Stromal cell of bone marrow (primary cell): ENCODE measurements at places on chromosomes 3 and 15.

DNA sequence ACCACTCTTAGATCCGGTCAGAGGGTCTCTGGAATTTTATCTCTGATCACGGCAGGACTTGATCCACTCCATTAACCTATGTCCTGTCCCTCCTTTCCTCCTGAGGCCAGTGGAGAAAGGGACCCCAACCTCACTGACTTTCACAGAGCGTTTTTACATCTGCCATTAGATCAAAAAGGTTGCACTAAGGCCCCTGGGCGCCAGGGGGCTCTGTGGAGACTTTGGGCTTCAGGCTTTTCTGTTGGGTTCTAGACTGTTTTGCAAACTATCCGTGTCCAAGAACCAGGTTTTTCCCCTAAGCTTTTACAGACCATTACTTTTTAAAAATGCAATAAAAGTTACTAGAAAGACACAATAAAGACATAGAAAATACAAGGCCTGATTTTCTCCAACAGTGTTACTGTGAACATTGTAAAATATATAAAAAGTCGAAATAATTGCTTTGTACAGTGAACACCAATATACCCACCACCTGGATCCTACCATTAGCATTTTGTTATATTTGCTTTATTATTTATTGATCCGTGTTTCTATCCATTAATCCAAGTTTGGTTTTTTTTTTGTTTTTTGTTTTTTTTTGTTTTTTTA, 159.7 kb downstream of the POLR2M start:
- DNase-seq, result peak; percentile 18

- no peak for DNase-seq
These were observed 844.0 kb downstream of the DIPK2A start for GRCh38 chr3:144815655-144816054.

DNA sequence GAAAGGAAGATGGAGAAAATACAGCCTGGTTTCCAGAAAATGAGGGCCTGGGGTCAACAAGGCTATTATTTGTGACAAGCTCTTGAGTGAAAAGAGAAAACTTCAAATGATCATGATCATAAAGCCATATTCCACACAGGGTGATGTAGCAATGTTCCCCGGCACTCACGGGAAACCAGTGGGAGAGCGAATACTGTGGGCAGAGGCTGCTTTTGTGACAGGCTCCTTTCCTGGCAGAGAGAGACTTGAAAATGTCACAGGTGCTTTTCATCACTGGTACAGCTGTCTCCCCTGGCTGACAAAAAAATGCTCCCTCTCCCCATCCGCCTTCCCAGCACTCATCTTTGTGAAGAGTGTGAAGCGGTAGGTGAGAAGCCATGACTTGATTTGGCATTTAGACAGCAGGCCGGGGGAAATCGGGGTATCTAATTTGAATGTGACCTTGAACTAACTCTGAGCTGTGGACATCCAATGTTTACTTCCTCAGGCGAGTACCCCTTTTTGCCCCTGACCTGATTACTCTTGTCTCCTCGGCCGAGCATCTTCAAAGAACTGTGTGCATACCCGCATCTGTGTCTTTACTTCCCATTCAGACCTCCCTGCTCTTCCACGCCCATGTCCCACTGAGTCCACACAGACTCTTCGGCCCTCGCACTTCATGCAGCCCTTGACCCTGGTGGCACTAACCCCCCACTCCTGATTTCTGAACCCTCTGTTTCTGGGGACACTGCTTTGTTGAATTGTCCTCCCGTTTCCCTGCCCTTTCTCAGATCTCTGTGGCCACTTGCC, 23.2 kb downstream of the CA12 start:
- no peak for DNase-seq

- DNase-seq, result no peak
These were observed 203.0 kb downstream of the ARRDC4 start for GRCh38 chr15:98163319-98164045.

- no peak for DNase-seq
These were observed 70.7 kb upstream of the NEDD4 start for GRCh38 chr15:56064152-56064551.

GRCh38 chr3:13657660-13658435, 108.9 kb downstream of the FBLN2 start:
- no peak for DNase-seq

DNA sequence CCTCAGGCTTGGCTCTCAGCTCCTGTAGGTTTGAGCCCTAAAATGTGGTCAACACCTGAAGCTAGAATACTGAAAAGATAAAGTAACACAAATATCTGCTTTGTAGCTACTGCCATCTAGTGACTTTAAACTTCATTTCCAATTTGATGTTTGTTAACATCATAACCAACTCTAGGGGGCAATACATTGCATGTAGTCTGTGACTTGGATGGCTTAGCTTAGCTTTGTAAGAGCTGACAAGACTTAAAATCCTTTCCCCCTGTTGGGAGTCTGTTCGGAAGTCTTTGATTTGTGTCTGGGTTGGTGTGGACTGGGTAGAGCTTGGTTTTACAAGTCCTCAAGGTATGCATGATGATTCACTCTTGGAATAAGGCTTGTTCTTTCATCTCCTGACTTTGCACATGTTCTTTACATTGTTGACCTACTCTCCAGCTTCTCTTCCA, 51.7 kb downstream of the SCN11A start:
- DNase-seq, result peak; percentile 41

DNA sequence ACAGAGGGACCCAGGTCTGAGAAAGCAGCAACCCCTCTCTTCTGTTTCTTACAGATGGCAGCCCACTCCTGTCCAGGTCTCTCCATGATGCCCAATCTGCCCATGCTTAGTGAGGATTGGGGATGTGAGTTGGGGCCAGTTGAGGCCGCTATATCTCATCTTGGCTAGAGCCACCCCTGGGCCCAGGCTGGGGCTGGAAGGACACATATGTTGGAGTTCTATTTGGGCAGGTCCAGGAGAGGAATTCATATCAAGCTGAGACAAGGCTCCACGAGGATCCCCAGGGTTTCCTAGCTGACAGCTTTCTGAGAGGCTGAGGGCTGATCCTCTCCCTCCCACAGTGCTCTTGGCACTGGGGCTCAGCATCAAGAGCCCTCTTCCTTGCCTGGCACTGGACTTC, 11.4 kb downstream of the TGM5 start:
- no peak for DNase-seq

DNA sequence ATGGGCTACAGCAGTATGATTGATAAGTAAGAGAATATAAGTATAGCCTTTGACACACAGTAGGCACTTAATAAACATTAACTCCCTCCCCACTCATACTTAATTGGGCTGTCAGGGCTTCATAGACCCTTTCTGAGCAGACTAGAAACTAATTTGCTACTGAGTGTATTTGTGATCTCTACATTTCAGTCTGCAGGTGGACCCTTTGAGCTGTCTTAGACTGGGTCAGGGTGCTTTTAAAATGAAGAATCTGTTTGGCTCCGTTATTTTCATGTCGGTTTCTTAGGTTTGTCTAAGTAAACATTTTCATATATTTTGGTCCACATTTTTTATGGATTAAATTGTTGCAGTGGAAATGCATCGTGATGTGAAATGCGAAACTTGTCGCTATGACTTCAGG, 50.3 kb upstream of the SELENOK start:
- DNase-seq, result peak; percentile 5

- DNase-seq, result no peak
These were observed 1351.5 kb downstream of the ZPLD1 start for GRCh38 chr3:103786296-103786695.

- DNase-seq, result no peak
These were observed 28.7 kb upstream of the ALPK3 start for GRCh38 chr15:84788500-84788899.

DNA sequence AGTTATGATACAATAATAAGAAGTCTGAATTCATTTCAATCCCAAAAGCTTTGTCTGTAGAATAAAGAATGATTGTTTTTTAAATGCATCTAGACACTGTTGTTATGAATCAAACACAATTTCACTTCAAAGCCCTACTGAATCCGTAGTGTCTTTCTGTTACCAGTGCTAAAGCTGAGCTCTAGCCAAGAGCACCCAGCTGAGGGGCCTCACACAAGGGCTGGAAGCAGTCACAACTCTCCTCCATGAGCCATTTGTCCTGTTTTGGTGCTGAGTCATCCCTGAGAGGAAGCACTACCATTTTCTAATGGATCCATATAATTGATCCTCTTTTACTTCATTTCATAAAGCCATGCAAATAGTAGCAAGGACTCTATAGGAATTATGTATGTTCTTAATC, 158.2 kb upstream of the ANKRD28 start:
- no peak for DNase-seq
